ENCODE measurements at places on chromosomes 1 and 21. TPM values are rescaled to one million over a fixed set of nuclear protein-coding genes. Genes with fewer than 3 reads are reported as not detected.

TFF2 gene
- not detected for total RNA-seq

DNA sequence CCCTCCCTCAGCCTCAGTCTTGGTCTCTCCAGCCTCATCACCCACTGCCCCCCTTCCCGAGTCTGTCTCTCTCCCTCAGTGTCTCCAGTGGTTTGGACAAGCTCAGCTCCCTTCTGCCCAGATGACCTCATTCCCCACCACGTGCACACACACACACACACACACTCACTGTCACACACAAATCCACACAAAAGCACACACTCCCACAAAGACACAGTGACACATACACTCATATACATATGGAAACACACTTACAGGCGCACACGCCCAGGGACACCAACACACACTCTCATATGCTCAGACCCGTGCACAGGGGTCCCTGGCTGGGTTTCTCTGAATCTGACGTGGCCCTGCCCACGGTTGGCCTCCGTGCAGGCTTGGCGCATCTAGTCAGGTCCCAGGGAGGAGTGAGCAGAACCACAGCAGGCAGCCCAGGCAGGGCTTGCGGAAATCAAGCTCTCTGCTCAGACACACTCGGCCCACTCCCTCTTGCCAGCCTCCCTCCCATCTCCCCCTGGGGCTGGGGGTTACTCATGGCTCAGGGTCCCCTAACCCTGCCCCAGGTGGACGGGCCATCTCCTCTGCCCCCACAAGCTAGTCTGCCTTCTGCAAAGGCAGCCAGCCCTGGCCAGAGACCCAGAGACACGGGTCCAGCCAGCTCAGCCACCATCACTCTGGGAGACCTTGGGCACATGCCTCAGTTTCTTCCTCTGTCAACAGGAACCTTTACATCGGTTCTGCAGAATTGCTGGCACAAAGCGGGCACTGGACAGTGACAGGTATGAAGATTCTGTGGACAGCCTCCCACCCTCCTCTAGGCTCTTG is 38.5 kb upstream of the FAM131C start:
- no peak for DNase-seq

DNA sequence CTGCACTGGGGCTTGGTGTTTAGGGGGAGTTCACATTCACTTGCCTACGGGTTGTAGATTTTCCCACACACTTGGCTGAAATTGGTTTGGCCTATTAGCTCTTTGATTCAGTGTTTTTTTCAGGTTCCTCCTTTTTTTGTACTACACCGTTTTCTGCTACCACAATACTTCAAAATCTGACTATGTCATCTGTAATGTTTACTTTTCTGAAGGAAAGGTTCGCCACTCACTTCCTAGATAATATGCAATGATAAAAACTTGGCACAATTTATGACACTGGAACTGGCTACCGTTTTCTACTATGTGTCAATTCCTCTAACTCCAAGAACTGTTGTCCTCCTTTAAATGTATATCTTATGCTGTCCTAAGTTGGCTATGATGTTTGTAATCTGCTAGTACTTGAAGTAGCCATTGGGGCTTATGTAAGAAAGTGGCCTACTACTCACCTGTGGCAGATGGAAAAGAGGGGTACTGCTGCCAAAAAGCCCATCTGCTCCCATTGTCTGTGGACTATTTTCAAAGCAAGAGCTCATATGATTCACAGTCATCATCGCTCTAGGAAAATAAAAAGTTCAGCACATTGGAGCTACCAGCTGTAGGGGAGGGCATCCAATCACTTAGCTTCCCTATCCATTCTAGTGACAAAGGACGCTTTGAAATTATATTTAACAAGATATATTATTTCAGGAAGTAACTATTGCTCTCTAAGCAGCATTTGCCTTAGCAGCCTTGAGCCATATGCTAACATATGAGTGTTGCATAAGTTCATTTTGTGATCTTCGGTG is 42.4 kb upstream of the BACH1 start:
- DNase-seq, result no peak

AADACL3 gene
- total RNA-seq, result not detected

DNA sequence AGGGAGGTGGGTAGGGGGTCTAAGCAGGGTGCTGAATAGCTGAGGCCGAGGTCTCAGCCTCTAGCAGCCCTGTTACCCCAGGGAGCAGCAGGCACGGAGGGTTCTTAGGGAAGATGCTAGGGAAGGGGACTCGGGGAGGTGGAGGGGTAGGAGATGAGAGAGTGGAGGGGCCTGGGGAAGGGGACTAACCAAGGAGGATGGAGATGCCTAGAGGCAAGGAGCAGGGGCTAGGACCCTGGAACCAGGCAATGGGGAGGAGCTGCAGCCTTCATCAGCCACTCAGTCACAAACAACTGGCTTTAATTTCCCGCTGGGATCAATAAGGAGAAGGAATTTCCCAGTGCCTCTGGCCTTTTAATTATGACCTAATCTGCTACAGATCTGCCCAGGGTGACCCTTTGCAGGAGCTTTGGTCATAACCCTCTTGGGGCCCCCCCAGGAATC is 2.9 kb upstream of the CRABP2 start:
- no peak for DNase-seq

ST7L gene
- 15.9 TPM for total RNA-seq

- no peak for DNase-seq
Observed at GRCh38 chr1:178408871-178409270, 87.9 kb downstream of the CLEC20A start.

DNA sequence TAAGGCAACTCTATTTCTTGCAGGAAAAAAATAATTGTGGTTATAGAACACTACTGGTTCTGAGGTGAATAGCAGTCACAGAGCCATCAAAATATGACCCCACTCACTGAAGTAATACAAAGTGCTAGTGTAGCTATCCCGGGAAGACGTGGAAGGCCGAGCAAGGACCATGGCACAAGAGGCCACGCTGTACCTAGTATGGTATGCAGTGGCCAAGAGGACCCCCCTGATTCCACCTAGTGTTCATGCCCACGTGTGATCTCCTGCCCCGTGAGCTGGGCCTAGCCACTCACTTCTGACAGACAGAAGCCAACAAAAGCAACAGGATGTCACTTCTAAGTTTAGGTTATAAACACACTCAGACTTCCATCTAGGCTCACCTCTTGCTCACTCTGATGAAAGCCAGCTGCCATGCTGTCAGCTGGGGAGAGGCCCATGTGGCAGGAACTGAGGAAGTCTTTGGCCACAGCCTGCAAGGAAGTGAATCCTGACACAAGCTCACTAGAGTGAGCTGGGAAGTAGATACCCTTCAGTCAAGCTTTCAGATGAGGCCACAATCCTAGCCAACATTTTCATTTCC is 21.7 kb upstream of the LSS start:
- no peak for DNase-seq

RNF186 gene
- not detected for total RNA-seq

- no peak for DNase-seq
Observed at GRCh38 chr1:201625226-201625761, 86.4 kb downstream of the NAV1 start.

DNA sequence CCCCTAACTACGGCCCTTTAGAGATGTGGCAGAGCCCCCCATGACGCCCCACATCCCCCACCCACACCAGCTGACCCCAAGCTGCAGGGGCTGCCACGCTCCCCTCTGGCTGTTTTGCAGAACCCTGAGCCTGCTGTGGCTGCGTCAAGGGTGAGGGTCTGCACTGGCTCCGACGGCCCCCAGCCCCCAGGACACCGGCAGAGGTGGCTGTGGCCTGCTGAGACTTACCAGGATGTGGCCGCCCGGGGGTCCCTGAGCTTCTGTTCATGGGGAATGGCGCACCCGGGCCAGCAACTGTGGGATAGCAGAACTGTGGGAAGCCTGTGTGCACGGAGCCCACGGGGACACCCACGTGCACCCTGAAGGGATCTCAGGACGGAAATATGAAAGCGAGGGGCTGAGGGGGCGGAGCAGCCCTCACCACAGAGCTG is 12.8 kb upstream of the RNF223 start:
- DNase-seq, result peak; percentile 83

DNA sequence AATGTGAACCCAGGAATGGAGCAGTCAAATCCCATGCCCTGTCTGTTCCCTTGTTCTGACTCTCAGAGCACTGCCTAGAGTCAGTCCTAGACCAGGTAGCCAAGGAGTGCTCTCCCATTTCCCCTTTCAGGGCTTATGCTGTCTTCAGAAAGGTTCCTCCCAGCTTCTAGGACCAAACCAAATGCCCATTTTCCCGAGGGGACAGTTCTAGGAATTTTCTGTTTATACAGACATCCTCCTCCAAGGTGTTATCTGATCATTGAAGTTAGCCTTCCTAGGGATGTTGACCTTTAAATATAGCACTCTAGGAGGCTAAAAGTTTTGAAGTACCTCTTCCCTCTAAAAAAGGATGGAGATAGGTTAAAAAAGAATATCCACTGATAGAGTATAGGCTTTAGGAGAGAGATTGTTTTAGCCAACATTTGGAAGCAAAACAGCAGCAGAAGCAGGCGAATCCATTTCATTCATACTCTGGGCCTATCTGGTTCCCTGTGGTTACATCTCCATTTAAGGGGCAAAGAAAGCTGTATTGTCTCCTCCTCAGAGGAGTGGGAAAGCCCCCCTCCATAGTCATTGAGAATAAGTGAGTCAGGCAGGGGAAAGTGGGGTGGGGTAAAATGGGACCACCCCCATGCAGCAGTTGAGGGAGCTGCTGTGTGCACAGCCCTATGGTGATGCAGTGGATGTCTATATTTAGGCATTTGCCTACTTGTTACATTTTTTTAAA is 126.5 kb downstream of the SPATA46 start:
- no peak for DNase-seq

CFHR3 gene
- total RNA-seq, result not detected

DNA sequence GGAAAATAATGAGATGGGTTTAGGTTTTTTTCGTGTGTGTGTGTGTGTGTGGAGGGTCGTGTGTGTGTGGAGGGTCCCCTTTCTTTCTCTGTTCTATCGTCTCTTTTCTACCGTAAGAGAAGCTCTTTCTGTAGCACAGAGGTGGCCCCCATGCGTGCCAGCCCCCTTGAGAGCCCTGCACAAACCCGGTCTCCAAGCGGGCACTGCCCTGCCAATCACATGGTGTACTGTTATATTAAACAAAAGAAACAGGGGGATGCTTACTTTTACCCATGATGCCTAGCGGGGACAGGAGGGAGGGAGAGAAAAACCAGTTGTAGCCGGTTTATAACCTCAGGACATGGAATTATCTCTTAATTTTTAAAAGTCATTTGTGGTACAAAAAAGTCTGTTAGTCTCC is 41.0 kb downstream of the GATAD2B start:
- DNase-seq, result no peak

BCAN gene
- 1.3 TPM for total RNA-seq

Data from chondrocyte (in vitro differentiated cells).